ENCODE measurements at places on chromosomes 11 and 22. TPM values are rescaled to one million over a fixed set of nuclear protein-coding genes. Genes with fewer than 3 reads are reported as not detected.

GRCh38 chr22:45838305-45838887, 138.6 kb downstream of the WNT7B start:
- no peak for DNase-seq

DNA sequence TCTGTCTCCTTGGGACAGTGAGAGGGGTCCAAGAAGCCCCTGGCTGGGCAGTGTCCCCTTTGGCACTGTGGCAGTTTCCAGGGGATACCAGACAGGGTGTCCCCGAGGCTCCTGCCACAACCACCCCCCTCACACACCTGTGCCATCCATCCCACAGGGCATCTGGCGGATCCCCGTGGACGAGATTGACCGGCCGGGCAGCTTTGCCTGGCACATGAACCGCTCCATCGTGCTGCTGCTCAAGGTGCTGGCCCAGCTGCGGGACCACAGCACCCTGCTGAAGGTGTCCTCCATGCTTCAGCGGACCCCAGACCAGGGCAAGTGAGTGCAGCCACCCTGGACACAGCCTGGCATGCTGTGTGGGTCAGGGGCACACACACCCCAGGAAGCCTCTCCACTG, 17.0 kb upstream of the SUSD2 start:
- DNase-seq, result no peak

DNA sequence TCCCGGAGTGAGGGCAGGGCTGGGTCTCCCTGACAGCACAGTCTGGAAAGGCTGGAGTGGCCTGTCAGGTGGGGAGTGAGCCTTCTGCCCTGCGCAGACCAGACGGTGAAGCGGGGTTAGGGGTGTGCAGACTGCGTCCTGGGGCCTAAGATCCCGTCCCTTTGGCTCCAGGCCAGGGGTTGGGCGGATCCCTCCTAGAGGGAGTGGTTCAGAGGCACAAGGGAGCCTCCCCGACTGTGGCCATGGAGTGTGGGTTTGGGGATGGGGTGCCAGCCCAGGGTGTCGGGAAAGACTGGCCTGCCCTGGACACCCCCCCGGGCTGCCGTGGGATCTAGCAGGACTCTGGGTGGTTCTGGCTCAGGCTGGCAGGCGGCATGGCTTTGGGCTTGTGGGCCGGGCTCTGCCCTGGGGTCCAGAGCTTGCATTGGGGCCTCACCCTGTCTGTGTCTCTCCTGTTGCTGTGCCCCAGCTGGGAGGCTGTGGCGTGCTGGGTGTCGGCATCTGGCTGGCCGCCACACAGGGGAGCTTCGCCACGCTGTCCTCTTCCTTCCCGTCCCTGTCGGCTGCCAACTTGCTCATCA, 19.5 kb downstream of the TSPAN4 start:
- peak; percentile 76 for DNase-seq

GRCh38 chr11:60098508-60098907, 10.0 kb downstream of the MS4A2 start:
- no peak for DNase-seq

- peak; percentile 67 for DNase-seq
Observed at GRCh38 chr11:118436639-118437207, 431 bp downstream of the KMT2A start.

The SMTNL1 gene
- total RNA-seq, result not detected

The CALCB gene
- not detected for total RNA-seq

The FXYD2 gene
- total RNA-seq, result 0.45 TPM

The OR10A4 gene
- not detected for total RNA-seq

Data from stomach (tissue), 19 donors.